ENCODE measurements at places on chromosomes 6 and 20.

DNA sequence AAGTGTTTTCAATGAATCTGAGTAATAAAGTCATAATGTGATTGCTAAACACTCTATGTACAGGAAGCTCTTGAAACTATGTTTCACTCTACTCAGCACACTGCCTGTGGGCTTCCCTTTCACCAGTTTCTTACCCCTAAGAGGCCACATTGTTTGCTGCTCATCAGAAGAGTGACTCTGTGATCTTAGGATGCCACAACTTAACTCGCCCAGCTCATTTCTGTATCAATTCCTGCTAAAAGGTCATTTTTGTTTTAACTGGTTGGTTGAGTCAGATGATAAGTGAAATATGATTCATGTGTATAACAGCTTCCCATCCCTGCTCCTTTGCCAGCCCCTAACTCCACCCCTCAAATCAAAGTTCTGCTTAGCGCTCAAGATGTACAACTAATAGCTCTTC lies 9.8 kb upstream of the NDUFAF4 start:
- peak; percentile 20 for DNase-seq

- DNase-seq, result no peak
These were observed 471.2 kb downstream of the PKHD1 start for GRCh38 chr6:51616243-51616642.

GRCh38 chr20:53017206-53017605 lies 45.0 kb downstream of the TSHZ2 start:
- no peak for DNase-seq

DNA sequence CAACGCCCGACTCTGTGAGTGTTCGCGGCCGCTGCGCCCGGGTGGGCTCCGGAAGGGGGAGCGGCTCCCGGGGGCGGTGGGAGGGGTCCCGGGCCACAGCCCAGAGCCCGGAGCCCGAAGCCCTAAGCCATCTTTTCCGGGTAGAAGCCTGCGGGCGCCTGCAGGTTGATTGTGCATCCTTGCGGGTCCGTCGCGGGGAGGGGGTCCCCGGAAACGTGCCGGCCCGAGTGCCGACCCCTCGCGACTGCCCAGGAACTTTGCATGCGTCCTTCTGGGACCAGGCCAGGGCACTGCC lies 413 bp downstream of the PTPRA start:
- peak; percentile 66 for DNase-seq

GRCh38 chr6:108915258-108915657 lies 67.0 kb downstream of the ARMC2 start:
- DNase-seq, result no peak

DNA sequence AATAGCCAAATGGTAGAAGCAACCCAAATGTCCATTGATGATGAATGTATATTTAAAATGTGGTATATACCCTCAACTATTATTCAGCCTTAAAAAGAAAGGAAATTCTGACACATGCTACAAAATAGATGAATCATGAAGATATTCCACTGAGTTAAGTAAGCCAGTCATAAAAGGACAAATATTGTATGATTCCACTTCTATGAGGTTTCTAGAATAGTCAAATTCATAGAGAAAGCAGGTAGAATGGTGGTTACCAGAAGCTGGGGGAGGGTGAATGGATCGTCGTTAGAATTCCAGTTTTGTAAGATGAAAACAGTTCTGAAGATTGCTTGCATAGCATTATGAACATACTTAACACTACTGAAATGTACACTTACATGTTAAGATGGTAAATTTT lies 214.3 kb upstream of the MYLIP start:
- no peak for DNase-seq

DNA sequence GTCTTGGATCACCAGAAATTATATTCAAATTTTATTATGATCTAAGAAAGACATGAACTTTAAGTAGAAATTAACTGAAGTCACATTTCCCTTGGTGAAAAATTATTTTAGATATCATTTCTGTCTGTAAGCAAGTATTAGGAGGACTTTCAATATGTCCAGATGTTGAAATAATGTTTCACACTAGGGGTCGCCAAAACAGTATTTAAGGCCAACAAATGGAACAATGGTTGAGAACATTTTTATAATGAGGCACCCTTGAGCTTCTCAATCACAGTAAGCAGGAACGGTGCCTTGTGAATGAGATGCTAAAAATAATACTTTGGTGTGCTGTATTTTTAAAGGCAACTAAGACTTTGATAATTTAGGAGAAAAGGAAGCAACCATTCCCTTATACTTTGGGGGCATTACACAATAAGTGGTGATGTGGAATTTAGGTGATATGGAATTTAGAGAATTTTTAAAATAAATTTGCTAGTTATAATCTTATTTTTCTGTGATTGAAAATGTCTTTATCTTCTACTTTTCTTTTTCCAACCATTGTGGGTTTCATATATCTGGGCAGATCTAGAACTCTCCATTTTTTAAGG lies 9.6 kb upstream of the SF3B5 start:
- DNase-seq, result no peak

DNA sequence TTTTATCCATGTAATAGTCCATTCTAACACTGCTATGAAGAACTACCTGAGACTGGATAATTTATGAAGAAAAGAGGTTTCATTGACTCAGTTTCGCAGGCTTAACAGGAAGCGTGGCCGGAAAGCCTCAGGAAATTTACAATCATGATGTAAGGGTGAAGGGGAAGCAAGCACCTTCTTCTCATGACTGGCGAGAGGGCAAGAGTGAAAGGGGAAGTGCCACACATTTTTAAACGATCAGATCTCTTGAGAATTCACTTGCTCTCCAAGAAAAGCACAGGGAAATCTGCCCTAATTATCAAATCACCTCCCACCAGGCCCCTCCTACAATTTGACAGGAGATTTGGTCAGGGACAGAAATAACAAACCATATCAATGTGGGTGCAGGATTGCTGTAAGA lies 859.7 kb downstream of the EPHA7 start:
- DNase-seq, result no peak

GRCh38 chr6:79862126-79862525 lies 85.2 kb downstream of the ELOVL4 start:
- DNase-seq, result no peak

- DNase-seq, result no peak
These were observed 6.0 kb downstream of the COL12A1 start for GRCh38 chr6:75199889-75200288.

- no peak for DNase-seq
These were observed 32.2 kb downstream of the MRAP2 start for GRCh38 chr6:84065693-84066290.

DNA sequence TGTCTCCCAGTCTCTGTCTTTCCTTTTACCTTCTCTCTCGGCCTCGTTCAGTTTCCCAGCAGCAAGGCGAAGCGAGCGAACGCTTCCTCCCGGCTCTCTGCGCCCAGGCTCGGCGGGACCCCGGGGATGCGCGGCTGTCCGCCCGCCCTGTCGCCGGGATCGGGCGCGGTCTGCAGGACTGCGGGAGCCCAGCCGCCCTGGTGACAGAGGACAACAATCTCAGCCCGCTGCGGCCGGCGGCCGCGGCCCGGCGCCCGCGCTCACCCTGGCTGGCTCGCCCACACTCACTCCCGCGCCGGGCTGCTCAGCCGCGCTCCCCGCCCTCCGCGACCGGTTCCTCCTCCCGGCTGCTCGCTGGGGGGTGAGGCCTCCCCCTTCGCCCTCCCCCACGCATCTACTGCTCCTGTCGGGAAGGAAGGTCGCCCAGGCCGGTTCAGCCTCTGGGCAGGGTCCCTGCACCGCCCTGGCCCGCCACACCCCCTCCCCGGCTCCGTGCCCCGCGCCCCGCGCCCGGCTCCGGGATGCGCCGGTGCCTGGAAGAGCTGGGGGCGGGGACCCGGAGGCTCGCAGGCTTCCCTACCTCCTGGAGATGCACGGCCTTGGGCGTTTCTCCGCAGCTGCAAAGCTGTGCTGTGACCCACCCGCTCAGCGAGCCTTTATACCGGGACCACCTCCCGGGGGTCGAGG lies 410 bp downstream of the SYNE1 start:
- no peak for DNase-seq

- no peak for DNase-seq
These were observed 50.7 kb upstream of the BHLHE23 start for GRCh38 chr20:63057171-63058117.

- DNase-seq, result no peak
These were observed 49.8 kb upstream of the ADTRP start for GRCh38 chr6:11828262-11828870.

DNA sequence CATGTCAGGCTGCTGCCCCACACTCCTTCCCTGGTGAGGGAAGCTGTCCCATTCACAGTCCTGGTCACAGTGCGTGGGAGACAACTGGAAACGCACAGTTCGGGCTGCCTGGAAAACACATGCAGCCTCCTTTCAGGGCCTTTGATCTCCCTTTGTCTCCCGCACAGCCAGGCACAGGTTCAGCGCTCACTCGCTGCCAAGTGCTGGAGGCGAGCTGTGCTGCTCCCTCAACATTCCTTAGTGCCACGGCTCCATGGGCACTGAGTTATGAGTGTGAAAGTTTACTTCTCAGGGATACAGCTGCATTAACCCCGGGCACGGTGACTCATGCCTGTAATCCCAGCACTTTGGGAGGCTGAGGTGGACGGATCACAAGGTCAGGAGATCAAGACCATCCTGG lies 9.1 kb downstream of the YTHDF1 start:
- no peak for DNase-seq

- DNase-seq, result no peak
These were observed 32.9 kb downstream of the PKIG start for GRCh38 chr20:44615169-44615791.

GRCh38 chr6:45505470-45505869 lies 127.7 kb upstream of the SUPT3H start:
- no peak for DNase-seq

DNA sequence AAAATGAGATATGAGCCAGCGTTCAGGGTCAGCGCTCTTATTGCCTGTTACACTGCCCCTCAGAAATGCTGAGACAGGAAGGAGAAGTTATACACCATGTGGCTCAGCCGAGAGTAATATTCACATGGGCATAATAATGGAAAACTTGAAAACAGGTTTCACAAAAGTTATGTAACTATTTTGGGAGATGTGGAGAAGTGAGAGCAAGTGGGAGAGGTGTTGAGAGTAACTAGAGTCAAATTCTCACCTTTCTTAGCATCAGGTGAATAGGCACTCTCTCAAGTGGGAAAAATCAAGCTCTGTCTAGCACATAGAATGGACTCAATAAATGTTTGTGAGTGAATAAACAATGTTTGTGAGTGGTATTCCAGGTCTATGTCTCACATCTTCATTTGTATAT lies 94.5 kb downstream of the TBX18 start:
- no peak for DNase-seq

Measured in stimulated activated naive CD4-positive, alpha-beta T cell treated with Interleukin-2 at 50 U/mL for 16 hours (primary cell).